GM23338 (cell line): ENCODE measurements at places on chromosomes 4 and X.

GRCh38 chrX:16855363-16856075 lies 14.6 kb downstream of the RBBP7 start:
- no peak for DNase-seq

GRCh38 chr4:19417256-19417655 lies 834.4 kb upstream of the SLIT2 start:
- DNase-seq, result no peak

- DNase-seq, result no peak
Observed at GRCh38 chr4:3267576-3268394, 18.8 kb downstream of the MSANTD1 start.

DNA sequence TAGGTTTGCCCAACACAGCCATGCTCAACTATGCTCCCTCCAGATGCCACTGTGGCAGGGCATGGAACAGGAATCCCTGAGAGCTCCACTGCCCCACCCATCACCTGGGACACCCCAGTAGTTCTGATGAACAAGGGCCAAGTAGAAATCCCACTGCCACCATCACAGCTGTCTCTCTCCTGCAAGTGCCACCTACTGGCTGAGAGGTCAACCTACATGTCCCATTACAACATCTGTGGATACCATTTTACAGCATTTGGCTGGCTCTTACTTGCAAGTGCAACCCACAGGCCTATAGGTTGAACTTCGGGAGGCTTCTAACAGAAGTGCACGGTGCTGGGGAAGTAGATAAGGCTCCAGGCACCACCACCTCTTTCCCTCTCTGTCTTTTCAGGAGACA lies 142.5 kb downstream of the CXXC4 start:
- DNase-seq, result peak; percentile 65

DNA sequence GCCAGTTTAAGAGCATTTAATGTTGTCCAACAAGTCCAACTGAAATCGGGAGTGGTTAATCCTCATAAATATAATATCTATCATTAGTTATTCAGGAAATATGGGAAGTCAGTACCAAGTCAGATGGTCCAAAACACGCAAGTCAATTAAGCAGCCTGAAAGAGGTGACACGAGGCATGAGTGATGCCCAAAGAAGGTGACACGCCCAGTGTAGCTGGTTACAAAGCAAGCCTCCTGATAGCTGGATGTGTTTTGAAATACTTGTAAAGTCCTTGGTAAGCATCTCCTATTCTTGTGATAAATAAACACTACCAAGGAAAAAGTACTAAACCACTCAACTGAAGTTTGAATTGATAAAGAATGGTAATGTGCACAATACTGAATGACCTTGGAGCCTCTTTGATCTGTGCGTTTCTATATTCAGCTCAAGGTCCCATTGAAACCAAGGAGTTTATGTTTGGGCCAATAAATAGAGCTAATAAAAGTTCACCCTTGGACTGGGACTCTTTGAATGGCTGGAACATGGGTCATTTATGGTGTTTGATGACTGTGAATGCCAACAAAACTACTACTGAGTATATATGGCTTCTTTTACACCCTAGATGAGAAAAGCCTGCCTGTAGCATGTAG lies 93.2 kb upstream of the KLF3 start:
- no peak for DNase-seq

DNA sequence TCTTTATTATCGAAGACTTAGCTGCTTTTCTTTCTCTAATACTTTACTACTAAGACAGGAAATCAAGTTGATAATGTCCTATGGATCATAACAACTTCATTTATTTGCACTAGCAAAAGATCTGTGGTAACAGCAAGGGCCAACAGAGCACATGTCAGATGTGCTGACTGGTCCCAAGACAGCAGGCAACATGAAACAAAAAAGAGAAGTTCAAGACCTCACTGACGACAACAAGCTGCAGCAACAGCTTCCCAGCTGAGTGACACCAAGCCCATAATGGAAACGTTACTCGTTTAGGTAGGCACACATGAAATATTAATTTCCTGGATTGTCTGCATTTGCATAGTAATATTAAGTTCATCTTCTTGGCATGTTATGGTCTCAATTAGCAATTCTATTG lies 126.9 kb downstream of the UNC5C start:
- no peak for DNase-seq

- no peak for DNase-seq
Observed at GRCh38 chrX:40086569-40087335, 11.0 kb downstream of the BCOR start.

DNA sequence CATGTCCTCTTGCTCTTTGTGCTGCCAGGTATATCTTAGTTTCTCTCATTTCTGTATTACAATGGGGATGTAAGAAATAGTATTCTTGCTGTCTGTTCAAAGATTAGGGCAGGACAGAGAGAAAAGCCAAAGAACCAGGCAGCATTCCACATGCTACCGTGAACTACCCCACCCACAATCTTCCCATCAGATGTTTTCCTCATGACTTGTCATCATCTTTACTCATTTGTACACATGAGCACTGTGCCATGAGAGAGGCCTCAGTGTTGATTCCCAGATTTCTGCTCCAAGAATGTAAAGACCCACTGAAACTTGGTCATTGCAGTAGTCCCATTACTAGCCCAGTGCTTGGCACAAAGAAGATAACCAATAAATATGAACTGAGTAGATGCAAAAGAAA lies 354.6 kb upstream of the RASGEF1B start:
- DNase-seq, result no peak

- DNase-seq, result no peak
Observed at GRCh38 chrX:44305921-44306320, 37.6 kb downstream of the EFHC2 start.

GRCh38 chr4:86919561-86920223 lies 15.1 kb upstream of the AFF1 start:
- DNase-seq, result no peak

- peak; percentile 13 for DNase-seq
Observed at GRCh38 chr4:36206012-36206411, 38.3 kb downstream of the ARAP2 start.

GRCh38 chr4:7806338-7807090 lies 133.1 kb downstream of the AFAP1 start:
- peak; percentile 61 for DNase-seq

DNA sequence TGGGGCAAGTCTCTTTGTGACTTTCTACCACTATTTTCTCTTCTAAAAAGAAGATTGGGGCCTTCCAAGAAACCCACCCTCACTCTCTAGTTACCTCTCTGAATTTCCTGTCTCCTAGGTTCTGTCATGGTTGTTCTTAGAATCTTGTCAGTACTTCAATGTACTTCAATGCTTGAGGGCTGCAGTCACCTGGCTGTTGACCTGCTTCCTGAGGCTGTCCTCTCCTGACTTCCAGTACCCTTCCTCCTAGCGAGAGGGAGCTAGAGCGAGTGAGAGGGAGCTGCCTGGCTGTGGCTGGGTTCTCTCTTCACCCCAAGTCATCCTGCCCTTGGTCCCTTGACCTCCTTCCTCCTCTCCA lies 17.7 kb downstream of the CD99L2 start:
- DNase-seq, result no peak

- no peak for DNase-seq
Observed at GRCh38 chr4:77187322-77187721, 30.3 kb downstream of the CCNG2 start.

DNA sequence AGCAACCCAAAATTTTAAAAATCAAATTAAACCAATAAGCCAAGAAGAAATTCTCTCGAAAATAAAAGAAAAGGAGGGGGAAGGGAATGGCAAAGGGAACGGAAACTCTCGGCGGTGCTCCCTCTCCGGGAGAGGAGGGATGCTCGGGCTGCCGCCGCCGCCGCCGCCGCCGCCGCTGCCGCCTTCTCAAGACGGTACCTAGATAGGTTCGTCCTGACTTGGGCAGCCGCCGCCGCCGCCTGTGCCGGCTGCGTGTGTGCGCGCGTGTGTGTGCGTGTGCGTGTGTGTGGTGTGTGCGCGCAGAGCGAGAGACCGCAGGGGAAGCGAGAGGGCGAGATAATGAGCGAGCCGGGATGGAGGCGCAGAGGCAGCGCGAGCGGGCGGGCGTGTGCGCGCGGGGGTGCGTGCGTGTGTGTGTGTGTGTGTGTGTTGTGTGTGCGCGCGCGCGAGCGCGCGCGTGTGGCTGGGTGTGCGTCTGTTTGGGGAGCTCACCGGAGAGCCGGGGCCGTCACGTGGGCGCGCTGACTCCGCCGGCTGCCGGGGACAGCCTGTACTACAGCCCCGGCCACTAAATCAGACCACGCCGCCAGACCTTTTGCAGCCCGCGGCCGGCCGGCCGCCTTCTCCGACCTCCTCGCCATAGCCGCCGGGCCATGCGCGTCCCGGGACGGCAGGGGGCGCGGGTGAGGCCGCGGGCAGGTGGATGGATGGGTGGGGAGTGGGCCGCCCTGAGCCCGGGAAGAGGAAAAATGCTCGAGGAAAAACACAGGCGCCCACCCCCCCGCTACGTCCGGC lies 111.6 kb downstream of the DHX15 start:
- peak; percentile 93 for DNase-seq

GRCh38 chr4:88143504-88143903 lies 14.9 kb downstream of the ABCG2 start:
- no peak for DNase-seq

DNA sequence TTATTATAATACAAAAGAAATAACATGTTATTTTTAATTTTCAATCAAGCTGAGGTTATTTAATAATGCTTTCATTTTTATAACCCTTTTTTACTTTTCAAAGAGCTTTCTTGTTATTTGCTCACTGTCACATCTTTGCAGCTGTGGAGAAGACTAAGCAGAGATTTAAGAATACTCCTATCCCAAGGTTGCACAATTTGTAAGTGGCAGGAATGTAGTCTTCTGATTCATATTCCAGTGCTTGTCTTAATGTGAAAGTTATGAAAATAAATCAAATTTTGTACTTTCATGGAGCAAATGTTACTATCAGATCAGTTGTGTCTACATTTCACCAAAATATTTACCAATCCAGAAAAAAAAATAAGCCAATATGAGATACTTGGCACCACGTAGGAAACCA lies 86.6 kb downstream of the DDIT4L start:
- DNase-seq, result no peak

DNA sequence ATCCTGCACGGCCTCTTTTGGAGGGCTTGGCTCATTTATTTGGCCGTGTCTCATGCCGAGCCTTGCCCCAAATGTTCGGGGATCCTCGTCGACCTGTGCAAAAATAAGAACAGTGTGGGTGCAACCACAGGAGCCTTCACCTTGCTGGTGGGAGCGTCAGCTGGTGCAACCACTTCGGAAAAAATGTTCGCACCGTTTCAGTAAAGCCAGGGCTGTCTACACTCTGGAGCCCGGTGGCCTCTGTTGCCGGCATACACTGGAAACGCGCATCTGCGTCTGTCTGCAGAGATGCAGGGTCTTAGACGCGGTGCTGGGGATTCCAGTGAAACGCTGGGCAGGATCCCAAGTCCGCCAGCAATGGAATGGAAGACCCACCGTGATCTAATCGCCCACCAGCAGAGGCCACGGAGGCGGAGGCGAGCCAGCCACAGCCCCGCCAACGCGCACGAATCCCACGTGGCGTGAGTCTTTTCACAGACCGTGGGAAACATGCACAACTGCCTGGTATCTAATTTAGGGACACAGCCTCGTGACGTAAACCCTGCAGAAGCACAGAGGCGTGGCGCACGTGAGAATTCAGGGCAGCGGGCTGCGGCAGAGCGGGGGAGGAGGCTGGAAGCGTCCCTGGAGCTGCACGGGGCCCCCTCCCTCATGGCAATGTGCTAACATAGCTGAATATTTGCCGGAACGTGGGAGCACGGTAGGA lies 13.8 kb upstream of the MXD4 start:
- DNase-seq, result no peak

GRCh38 chr4:178665916-178666315 lies 1223.7 kb upstream of the AGA start:
- no peak for DNase-seq

DNA sequence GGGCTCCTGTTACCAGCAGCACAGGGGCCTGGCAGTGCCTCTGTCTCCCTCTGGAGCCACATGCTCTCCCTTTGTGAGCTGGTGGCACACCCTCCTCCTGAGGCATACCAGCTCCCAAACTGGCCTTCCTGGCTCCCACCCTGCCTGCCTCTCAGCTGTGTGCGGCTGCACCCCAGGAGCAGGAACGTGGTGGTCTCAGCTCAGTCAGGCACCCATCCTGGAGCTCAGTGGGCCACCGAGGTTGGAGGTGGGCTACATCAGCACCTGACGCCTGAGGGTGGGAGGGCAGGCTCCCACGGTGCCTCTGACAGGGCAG lies 85.9 kb upstream of the NKX1-1 start:
- DNase-seq, result no peak

DNA sequence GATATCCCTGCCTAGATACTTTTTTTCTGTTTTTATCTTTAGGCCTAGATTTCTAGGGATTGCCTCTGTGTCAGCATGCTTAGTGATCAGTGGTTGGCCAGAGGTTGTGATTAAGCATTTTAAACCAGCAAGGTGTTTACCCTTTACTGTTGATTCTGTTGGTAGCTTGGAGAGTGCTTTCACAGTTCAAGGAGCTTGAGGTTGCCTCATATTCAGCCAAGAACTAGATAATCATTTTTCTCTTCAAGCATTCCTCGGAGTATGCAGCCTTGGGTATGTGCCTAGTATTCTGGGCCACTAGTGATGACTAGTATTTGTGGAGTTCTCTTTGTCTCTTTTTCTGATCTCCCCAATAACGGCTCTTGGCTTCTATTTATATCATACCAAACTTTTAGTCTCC lies 20.4 kb downstream of the APOOL start:
- DNase-seq, result no peak

DNA sequence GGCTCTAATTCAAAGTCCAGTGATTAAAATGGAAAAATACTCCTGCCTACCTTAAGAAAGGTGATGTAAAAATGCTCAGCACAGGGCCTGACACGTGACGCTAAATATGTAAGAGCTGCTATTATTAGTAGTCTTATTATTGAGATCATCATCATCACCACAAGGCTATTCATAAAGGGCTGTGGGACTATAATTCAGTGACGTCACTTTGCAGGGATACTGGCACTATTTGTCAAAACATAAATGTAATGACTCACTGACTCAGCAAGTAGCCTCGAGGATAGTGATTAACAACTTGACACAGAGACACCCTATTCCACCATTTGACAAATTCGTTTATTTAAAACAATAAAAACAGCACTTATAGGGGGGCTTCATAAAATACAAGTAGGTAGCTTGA lies 258.9 kb downstream of the SPANXN1 start:
- DNase-seq, result no peak

- peak; percentile 39 for DNase-seq
Observed at GRCh38 chr4:90025248-90025647, 101.9 kb upstream of the CCSER1 start.

DNA sequence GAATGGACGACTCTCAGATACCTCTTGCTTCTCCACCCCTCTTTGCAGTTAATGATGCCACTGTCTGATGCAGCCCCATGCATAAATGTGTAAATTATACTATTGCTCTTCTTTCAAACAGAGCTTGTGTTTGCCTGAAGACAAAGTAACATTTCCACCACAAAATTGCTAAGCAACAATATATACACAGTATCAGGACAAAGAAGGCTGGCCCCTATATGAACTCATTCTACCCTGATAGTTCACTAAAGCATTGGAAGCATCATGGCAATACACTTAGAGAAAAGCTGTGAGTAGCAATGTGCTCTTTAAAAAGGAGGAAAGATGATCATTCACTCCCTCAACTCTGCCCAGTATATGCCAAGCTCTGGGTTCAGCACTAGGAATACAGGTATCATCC lies 427.0 kb upstream of the CPEB2 start:
- no peak for DNase-seq

- DNase-seq, result peak; percentile 36
Observed at GRCh38 chr4:40333921-40334352, 1.2 kb upstream of the CHRNA9 start.

- DNase-seq, result no peak
Observed at GRCh38 chrX:39227371-39227770, 426.1 kb downstream of the MID1IP1 start.

- no peak for DNase-seq
Observed at GRCh38 chr4:185840201-185840600, 28.2 kb upstream of the SORBS2 start.
